ENCODE measurements at places on chromosomes 7 and 10.

- DNase-seq: no peak
Measured at GRCh38 chr10:109737626-109738025, 185.7 kb downstream of the XPNPEP1 start.

GRCh38 chr10:123133541-123134342 lies 2.0 kb upstream of the HMX3 start:
- DNase-seq: no peak

- DNase-seq: no peak
Measured at GRCh38 chr10:32317795-32318357, 29.1 kb downstream of the EPC1 start.

DNA sequence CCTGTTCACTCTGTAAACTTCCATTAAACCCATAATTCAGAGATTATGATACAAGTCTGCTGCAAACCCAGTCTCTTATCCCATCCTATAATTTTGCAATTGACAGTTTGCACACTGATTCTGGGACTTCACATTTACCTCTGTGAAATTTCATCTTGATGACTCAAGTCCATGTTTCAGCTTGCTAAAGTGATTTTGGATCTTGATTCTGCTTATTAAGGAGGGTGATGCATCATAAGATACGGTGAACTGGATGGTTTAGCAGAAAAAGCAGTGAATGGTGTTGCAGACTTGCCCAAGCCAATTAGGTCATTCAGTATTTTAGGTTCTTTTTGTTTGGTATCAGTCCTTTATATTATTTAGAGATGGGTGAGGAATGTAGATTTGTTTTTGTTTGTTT lies 125.5 kb upstream of the PODXL start:
- no peak for DNase-seq

DNA sequence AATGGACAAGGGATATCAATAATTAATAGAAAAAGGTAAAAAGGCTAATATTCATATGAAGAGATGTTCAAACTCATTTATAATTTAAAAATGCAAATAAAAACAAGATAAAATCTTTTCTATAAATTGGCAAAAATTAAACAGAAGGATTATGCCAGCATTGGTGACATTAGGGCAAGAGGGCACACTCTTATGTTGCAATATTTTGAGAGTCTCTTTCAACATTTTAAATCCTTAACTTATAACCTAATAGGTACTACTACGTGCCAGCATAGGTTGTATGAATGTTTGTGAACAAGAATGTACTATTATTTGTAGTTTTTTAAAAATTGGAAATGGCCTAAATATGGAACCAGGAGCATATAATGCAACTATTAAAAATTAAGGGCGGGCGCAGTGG lies 24.8 kb upstream of the PNLIPRP3 start:
- no peak for DNase-seq

DNA sequence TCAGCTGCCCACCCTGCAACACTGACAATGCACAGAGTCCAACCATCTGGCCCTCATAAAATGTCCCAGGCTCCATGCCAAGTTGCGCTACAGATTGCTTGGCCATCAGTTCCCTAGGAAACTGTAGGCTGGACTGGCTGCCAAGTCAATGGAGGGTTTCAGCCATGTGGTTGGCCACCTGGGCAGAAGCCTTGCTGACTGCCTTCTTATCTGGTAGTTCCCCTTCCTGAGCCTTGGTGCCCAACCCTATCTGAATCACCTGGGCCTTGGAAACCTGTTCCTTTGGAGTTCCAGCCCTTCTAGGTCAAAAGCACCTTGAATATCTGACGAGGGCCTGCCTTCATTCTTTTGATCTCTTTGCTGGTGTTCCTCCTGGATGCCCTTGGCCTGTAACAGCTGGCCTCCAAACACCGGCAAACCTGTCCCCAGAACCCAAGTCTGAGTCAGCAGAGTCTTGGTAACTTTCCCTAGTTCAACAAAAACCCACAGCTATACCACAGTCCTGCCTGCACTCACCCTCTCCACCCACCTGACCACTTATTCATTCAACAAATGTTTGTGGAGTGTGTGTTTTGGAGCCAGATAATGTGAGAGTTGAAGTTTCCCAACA lies 37.4 kb upstream of the KDM7A start:
- peak; percentile 49 for DNase-seq

DNA sequence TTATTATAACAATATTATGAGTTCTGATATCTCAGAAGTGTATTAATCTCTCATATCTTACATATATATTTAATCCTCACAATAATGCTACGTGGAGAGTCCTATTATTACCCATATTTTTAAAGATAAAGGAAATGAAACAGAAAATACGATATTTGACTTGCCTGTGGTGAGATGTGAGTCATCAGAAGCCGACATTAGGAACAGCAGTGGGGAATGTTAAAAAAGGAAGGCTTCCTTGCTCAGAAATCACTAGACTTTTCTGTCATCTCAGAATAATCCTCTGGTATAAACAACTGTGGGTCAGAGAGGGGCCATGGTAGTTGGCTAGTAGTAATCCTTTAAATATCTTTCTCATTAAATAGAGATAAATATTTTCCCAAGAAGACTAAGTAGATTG lies 402.3 kb upstream of the PCDH15 start:
- no peak for DNase-seq

- peak; percentile 38 for DNase-seq
Measured at GRCh38 chr7:44215531-44215930, 14.8 kb downstream of the YKT6 start.

DNA sequence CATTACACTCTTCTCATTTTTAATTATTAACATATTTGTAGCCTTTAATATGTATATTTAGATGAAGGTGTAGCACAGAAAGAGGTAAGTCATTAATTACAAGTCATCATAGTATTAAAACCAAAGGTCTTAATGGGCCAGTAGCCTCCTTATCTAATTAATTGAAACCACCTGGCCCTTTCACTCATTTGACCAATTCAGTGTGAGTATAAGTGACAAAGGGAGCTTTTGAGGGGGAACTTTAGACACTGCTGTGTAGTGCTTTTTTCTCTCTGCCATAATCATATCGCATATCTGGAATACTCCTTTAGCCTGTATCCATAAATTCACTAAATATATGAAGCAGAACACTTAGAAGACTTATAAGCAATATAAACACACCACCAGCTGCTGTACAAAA lies 562.9 kb upstream of the POT1 start:
- DNase-seq: no peak

- no peak for DNase-seq
Measured at GRCh38 chr10:103553743-103554487, 60.4 kb downstream of the NEURL1 start.

GRCh38 chr7:128188396-128189230 lies 52.5 kb upstream of the LEP start:
- DNase-seq: no peak
